ENCODE measurements at places on chromosomes 12 and 14.

DNA sequence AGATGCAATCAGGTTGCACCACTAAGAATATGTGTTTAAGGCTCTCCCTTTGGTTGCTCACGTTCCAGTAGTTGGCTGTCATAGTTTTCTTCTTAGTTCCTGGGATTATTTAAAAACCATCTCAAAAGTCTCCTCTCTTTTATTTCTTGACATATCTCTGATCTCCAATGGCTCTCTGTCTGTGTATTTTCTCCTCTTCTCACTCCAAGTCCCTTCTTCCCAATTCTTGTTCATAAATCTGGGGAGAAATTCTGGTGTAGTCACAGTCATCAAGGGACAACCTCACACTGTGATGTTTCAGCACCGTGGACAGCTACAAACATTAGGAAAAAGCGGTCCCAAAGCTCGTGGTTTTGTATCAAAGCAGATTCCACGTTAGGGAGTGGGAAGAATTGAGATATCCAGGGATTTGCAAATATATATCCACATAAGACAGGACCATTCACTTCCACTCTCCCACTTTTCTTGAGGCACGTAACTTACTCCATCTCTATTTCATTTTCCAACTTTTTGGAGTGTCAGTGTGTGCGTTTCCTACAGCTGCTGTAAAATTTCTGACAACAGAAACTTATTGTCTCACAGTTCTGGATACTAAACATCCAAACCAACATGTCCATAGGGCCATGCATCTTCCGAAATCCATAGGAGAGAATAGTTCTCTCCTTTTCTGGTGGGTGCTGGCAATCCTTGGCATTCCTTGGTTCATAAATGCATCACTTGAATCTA lies 80.6 kb upstream of the TMEM233 start:
- no peaks in the 10 kb centered on the region for H3K27me3 ChIP-seq
- no peak overlapping the region for H3K27ac ChIP-seq
- DNase-seq: no peak
- H3K4me3 ChIP-seq: no peak overlapping the region
- no peaks in the 10 kb centered on the region for H3K36me3 ChIP-seq

GRCh38 chr14:52455291-52456088 lies 96.8 kb downstream of the TXNDC16 start:
- no peak overlapping the region for H3K4me3 ChIP-seq
- H3K27ac ChIP-seq: no peak overlapping the region
- no peaks in the 10 kb centered on the region for H3K36me3 ChIP-seq
- no peaks in the 10 kb centered on the region for H3K4me1 ChIP-seq
- H3K27me3 ChIP-seq: no peaks in the 10 kb centered on the region
- DNase-seq: no peak

DNA sequence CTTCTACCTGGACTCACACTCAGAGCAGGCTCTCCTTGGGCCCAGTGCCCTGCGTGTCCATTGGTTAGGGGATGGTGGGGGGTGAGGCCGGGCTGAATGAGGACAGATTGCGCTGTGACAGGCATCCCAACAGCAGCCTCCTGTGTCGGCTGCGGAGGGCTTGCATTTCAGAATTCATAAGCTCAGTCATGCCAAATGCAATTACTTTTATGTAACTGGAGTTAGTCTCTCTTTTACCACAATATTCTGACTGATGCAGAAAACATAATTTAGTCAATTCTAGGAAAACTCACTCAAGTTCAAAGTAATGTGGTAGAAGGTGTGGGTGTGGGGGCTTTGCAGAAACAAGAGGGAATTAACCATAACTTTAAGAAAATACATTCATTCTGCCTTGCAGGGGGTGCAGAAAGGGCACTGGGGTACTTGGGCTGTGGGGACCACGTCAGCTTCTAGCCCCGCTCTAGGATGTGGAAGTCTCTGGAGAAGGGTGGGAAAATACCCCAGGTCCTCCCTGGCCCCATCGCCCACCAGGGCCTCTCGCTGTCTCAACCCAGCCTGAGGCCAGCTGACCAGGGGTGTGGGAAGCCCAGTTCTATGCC lies 257.7 kb downstream of the ADGRD1 start:
- H3K27me3 ChIP-seq: no peaks in the 10 kb centered on the region
- H3K4me3 ChIP-seq: no peak overlapping the region
- H3K27ac ChIP-seq: no peak overlapping the region

DNA sequence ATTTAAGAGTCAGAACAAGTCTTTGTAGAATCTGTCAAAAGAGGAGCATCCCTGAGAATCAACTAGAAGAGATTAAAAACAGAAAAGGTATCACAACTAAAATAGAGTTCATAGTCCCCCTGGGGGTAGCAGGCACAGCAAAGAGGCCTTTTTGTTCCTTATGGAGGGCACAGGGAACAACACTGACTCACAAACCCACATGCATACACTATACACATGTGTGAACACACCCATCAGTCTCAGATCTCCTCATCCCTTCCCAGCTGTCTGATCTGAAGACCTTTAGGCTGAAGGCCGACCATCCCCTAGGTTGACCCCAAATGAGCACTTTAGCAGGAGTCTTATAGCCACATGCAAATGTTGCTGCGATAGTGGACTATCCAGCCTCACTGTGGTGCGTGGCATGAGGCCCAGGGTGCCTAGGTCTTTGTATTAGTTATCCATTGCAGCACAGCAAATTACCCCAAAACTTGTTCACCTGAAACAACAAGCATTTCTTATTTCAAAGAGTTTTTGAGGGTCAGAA lies 236.7 kb upstream of the EGLN3 start:
- no peak for DNase-seq
- no peak overlapping the region for H3K4me3 ChIP-seq
- H3K36me3 ChIP-seq: no peaks in the 10 kb centered on the region
- H3K27ac ChIP-seq: no peak overlapping the region
- H3K27me3 ChIP-seq: no peaks in the 10 kb centered on the region

DNA sequence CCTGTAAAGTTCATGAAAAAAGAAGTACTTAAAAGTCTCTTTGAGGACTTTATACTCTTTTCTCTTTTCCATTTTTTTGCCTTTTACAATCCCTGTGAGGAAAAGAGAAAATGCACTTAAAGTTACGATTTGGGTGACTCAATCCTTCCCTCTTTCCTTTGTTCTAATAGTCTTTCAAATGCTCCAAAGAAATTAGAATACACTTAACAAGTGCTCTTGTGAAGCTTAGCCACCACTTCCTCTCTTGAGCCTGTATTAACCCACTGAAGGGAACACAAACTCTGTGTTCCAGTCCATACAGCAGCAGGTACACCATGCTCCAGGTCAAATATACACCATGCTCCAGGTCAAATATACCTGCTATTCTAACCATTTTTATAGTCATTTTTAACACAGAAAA lies 581.1 kb upstream of the MGAT4C start:
- no peak overlapping the region for H3K4me3 ChIP-seq
- no peak for DNase-seq
- no peaks in the 10 kb centered on the region for H3K27me3 ChIP-seq
- H3K4me1 ChIP-seq: no peaks in the 10 kb centered on the region
- no peak overlapping the region for H3K27ac ChIP-seq

GRCh38 chr12:50467439-50467838 lies 37.3 kb upstream of the DIP2B start:
- H3K27ac ChIP-seq: no peak overlapping the region
- no peak for DNase-seq
